NCI-H82 (cell line): ENCODE measurements at places on chromosomes 2 and 18.

GRCh38 chr2:174796319-174796771 lies 32.1 kb upstream of the CHRNA1 start:
- DNase-seq = no peak

- peak; percentile 74 for DNase-seq
These were observed 174.0 kb downstream of the SMAD2 start for GRCh38 chr18:47756364-47757016.

DNA sequence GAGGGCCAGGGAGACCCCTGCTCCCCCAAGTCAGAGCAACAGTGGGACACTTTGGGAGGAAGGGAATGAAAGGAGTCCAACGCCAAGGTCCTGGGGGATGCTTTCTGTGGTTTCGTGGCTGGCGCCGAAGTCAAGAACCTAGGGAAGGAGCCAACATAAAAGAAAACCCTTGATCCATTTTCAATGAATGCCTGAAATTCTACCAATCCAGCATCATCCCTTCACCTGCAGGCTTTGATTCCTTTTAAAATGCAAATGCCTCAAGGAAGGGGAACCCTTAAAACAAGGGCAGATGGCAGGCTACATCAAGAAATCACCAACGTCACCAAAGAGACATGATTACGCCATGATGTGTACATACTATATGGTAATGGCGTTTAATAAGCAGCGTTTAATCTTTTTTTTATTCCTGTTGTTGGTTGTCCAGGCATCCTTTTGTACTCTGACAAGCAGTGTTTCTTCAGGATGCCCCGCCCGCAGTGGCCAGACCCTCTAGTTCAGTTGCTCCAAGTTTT lies 123.3 kb upstream of the SLC1A4 start:
- no peak for DNase-seq

DNA sequence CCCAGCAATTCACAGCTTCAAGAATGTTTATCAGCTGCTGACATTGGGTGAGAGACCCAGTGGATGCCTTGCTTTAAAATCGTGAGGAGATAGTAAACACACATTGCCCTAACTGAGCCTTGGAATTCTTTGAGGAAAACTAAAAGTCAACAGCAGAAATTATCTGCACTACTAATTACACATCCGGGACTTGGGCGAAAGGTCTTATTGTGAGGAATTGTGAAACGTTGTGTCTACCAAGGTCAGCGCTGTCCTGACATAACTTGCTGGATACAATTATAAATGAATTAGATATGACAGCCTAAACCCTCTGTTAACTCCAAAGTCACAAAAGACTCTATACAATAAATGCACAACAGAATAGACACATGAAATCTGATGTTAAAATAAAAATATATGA lies 121.4 kb downstream of the ST6GAL2 start:
- DNase-seq = no peak

DNA sequence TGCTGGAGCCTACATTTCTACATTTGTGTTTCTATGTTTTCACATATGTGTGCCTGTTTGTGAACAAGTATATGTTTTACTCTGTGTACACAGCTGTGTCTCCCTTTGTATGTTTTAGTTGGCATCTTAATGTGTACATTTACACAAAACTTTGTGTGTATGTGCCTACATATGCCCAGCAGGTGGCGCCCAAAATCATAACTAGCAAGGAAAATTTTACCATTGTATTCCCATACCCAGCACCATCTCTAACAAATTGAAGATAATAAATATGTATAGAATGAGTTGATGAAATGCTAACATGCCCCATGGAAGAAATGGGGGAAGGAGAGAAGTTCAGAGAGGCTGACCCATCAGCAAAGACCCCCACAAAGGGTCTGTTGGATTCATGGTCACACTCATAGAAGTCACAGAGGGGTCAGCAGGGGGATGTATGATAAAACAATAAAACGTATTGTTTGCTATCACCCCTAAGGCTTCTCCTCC lies 48.1 kb downstream of the PKDCC start:
- DNase-seq = peak; percentile 89

GRCh38 chr2:70948337-70949003 lies 12.8 kb downstream of the ATP6V1B1 start:
- peak; percentile 91 for DNase-seq

DNA sequence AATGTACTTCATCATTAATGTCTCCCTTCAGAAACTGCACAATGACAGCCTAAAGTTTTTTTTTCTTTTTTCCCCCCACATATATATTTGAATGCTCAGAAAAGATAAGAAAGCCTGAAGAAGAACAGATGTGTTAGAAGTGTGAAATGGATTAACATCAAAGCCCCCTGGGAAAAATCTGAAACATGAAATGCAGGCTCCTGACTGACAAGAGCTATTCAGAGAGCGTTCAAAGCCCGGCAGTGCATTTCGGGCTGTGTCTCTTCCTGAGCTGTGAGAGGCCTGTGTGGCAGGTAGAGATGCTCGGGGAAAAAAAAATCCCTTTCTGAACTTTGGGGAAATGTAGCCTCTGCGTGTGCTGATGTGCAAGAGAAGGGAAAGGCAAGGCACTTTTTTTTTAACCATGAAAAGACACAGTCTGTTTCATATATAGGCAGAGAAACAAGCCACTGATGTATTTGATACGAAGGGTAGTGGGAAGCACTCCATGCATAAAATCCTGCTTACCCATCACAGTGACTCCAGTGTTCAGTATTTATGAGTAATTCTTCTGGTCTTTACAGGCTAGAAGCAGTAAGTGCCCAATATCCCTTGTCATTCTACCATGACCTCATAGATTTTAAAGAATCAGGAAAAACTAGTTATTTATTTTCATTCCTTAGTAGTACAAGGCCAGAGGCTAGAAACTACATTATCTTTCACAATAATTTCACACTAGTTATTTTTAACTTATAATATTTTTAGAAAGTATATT lies 1574.2 kb upstream of the PIK3C3 start:
- peak; percentile 11 for DNase-seq

GRCh38 chr2:112140205-112140802 lies 2.1 kb downstream of the FBLN7 start:
- no peak for DNase-seq

GRCh38 chr18:62289047-62289446 lies 36.1 kb upstream of the TNFRSF11A start:
- DNase-seq = no peak

DNA sequence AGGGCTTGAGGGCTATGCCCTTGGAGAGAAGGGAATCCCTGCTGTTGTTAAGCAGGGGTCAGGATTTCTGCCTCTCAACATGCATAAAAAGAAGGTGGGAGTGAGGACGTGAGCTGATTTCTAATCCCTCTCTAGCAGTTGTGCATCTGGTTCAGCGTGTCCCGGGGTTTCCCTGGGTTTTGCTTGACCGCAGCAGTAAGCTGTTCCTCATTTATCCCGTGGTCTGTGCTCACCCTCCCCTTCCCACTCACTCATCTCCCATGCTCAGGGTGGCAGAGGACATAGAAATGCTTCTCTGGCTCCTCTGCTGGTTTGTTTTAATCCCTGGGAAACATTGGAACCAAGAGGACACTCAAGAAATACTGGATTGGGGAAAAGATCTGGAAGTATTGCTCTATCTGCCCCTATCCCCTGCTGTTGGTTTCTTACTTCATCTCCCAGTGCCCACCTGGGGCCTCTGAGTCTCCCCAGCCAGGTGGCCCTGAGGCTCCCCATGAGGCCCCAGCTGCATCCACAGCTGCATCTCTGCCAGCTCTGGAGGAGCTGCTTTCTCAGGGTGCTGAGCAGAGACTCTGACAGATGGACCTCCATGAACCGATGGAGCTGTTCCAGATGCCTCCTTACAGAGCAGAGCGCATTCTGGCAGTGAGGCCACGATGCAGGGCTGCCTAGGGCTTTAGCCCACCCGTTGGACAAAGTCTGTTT lies 36.1 kb downstream of the TET3 start:
- peak; percentile 76 for DNase-seq

- DNase-seq = no peak
These were observed 128.1 kb downstream of the GLI2 start for GRCh38 chr2:120863661-120864320.

DNA sequence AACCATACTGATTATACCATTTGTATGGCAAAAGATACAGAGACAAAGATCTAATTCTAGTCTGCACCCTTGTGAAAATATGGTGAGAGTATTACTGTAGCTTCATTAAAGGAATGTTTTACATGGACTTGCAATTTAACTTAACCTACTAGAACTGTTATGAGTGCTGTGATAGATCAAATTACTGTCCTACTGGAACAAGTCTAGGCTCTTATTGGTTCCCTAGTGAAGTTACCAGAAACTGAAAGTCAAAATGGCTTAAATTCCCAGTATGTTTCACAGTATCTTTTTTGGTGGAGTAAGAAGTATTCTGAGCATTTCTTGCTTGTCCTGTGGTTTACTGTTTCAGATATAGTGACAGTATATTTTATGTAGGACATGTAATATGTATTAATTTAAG lies 3.8 kb upstream of the TBR1 start:
- DNase-seq = no peak

- DNase-seq = no peak
These were observed 3.8 kb downstream of the EN1 start for GRCh38 chr2:118843483-118844132.

GRCh38 chr2:88187038-88187676 lies 17.0 kb downstream of the THNSL2 start:
- DNase-seq = peak; percentile 91

GRCh38 chr18:40878371-40878770 lies 1076.7 kb upstream of the PIK3C3 start:
- no peak for DNase-seq

- DNase-seq = peak; percentile 37
These were observed 798 bp downstream of the TANC1 start for GRCh38 chr2:158969162-158969714.

DNA sequence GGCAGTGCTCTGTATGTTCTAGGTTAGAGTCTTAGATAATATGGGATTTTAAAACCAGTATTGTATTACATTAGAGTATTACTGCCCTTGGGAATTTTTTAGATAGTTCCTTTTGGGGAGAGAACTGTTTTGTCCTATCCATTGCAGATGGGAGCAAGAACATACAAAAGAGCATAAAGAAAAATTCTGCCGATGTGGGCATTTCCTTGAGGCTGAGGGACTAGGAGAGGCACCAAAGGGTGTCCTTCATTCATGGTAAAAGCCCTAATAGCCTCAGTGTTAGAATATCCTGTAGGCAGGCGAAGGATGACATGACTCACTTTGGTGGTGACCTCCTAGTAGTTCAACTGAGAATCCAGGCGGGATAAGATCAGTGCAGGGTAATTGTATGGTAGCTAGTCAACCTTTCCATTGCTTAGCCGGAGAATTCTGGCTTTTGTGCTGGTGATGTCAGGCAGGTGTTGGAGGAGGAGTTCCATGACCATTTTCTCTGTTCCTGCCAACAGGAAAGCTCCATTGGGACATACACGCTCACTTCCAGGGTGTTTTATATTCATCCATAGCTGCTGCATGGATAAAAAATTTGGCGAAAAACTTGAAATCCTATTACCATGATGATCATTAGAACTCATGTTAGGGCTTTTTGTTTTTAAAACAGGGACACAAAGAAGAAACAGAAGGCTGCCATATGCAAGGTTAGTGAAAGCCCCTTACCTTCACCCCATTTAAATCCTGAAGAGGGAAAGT lies 28.1 kb downstream of the EPAS1 start:
- DNase-seq = no peak

DNA sequence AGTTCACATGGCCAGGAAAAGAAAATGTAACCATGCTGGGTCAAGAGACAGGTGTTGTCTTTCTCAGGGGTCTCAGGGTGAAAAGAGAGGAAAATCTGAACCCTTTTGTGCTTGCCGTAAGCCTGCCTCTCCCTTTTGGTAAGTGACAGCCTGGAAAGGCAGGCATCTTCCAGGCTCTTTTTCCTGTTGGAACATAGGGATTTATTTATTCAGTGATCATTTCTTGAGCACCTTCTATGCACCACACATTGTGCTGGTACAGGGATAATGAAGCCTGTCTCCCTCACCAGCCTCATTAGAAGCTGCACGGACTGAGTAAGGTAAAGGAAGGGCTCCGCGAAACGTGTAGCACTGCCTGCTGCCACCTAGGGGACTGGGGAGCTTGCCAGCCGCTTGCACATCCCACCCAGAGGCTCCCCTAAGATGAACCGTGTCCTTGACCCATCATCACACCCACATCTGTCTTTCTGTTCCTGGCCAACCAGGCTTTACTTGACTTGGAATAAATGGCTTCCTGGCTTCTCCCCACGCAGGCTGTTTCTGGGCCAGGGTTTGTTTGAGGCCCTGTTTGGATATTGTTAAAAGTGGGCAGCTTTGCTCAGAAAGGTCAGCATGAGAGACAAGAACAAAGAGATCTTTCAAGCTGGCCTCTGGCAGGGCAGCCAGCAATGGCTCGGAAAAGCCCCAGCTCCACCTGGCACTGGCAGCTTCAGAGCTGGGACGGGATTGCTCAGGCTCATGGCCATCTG lies 73.3 kb upstream of the MCFD2 start:
- peak; percentile 58 for DNase-seq

- no peak for DNase-seq
These were observed 79.6 kb downstream of the SPTBN1 start for GRCh38 chr2:54535599-54536195.

- DNase-seq = no peak
These were observed 289.3 kb upstream of the RAB12 start for GRCh38 chr18:8319798-8320489.

DNA sequence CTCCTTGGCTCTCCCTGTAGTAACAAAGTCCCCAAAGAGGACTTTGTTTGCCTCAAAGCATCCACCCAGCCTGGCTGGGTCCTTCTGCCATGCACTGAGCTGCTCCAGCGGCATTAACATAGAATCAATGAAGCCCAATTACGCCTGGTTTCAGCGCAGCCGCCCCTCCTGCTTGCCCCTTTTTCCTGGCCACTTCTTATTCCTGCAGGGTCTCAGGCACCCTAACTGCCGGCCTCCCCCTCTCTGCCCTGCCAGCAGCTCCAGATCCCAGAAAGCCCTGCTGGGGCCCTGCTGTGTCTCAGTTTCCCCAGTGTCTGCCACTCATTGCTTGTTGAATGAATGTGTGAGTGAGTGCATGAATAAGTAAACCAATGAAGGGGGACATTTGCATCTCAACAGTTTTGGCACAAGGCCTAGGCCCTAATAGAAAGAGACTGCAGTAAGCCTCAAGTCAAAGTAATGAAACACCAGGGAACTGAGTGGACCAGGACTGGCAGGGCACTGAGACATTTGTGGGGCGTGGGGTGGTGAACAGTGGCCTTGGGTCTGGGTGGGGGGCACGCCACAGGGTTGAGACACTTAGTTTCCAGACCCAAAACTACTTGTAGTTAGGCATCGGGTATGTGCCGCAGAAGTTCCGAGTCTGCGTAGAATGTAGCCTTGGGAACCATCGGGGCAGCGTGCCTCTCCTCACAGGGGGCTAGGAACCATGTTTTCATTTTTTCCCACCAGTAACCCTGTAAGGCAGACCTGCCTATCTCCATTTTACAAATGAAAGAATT lies 60.6 kb downstream of the SMAD7 start:
- no peak for DNase-seq

GRCh38 chr2:211035548-211036185 lies 479.3 kb downstream of the CPS1 start:
- peak; percentile 71 for DNase-seq

DNA sequence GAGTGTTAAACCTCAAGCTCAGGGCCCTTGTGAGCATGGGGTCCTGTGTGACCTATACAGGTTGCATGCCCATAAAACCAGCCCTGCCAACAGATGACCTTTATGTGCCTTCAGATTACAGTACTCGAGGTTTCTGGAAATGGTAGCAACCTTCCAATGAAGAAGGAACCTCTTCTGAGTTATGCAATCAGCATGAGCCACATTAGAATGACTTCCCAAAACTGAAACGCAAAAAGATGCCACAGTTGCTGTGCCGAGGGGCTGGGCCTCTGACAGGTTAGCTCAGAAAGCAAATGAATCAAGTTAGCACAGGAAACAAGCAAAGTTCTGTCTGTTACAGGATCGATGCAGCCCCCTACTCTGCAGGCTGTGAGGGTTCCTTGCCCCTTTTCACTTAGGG lies 37.7 kb downstream of the TGFA start:
- DNase-seq = no peak
